ENCODE measurements at places on chromosomes 16 and 17.

DNA sequence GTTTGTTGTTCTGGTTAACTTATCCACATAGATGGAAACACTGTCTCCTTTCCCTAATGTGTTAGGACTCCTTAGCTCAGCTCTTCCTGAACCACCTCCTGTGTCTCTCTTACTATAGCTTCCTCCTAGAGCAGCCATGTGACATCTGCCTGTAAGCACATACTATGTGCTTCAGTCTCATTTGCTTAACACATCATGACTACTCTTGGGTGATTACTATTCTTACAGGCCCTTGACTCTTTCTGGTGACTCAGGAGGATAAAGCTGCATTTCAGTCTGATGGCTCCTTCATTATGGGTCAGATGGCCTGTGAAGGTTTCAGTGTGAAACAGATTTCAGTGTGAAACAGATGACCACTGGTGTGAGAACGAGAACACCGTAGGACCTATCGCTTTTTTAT, 320 bp upstream of the KRTAP4-2 start:
- no peak for DNase-seq

DNA sequence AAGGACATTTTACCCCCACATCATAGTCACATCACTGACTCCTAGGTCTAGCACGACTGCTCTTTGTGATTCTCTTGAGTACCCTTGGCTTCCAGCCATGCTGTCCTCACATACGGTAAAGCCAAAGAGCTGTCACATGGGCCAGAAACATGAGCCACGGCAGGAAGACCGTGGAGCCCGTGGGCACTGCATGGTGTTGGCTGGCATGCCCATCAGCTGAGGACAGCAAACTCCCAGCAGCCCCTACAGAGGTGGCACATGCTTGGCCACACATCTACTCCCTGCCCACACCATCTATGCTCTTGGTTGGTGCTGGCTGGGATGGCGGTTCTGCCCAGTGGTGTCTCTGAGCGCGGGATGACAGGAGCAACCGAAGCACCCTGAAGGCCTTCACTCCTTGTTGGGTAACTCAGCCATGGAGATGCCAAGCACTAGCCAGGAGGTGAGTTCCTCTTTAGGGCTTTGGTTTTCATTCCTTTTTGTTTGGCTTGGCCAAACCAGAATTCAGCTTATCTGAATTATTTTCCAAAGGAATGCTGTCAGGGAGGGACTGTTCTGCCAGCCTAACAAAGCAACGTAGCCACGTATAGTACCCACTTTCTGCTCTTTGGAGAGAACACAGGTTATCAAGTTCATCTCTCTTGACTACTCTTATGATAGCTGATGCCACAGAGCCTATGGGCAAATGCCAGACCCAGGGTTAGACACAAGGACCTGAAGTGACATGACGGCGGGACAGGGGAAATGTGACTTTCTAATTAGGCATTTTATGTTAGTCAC, 10.0 kb downstream of the TNFAIP1 start:
- no peak for DNase-seq

DNA sequence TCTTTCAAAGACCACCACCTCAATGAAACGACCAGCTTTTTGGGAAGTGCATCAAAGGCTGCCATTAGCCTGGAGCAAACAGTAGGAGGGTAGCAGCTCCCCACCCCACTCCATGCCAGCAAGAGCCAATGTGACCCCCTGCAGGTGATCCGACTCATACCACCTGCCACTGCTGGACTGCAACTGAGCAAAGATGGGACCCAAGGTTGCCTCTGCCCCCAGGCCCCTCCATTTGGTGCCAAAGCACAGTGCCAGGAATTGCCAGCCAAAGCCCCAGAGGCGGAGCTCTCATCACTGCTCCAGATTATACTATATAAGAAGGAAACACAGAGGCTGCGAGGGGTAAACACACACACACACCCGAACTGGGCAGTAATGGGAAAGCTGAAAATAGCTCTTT, 8.3 kb downstream of the PITPNM3 start:
- DNase-seq = no peak

GRCh38 chr17:79941088-79942010, 94.3 kb downstream of the TBC1D16 start:
- DNase-seq = no peak

GRCh38 chr17:64162554-64162953, 32.6 kb upstream of the ERN1 start:
- DNase-seq = no peak

- no peak for DNase-seq
Measured at GRCh38 chr17:65535777-65536572, 25.5 kb downstream of the AXIN2 start.

DNA sequence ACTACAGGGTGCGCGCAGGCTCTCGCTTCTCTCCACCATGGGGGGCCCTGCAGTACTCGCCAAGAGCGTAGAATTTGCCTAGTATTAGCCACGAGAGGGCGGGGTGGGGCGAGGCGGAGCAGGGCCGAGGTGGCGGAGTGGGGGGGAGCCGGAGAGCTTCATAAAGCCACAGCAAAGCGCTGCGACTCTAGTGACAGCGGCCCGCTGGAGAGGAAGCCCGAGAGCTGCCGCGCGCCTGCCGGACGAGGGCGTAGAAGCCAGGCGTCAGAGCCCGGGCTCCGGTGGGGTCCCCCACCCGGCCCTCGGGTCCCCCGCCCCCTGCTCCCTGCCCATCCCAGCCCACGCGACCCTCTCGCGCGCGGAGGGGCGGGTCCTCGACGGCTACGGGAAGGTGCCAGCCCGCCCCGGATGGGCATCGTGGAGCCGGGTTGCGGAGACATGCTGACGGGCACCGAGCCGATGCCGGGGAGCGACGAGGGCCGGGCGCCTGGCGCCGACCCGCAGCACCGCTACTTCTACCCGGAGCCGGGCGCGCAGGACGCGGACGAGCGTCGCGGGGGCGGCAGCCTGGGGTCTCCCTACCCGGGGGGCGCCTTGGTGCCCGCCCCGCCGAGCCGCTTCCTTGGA, at the start of gene TBX21:
TSS of gene TBX21 (plus strand) at position 190 of the 627 bp plus-strand sequence. CDS start at position 409, 219 bp downstream.
- peak; percentile 78 for DNase-seq

GRCh38 chr17:35212668-35213067, 18.5 kb upstream of the SLC35G3 start:
- DNase-seq = no peak

DNA sequence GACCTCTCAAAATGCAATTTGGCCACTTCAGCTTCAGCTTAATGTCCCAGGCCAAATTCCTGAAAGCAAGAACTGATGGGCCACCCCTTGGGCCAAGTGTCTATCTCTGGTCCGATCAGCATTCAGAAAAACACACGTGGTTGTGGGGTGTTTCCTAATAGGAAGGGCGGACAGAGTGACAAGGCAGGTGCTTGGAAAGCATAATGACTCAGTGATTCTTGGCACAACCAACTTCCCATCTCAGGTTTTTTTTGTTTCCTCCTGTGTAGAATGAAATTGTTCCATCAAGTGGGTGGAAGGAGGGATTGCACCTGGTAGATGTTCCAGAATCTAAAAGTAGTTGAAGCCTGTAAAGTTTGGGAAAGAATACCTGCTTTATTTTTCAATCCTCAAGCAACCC, 155.6 kb downstream of the HS3ST2 start:
- DNase-seq = no peak

- DNase-seq = no peak
Measured at GRCh38 chr17:1592751-1593629, 30.4 kb upstream of the PITPNA start.

DNA sequence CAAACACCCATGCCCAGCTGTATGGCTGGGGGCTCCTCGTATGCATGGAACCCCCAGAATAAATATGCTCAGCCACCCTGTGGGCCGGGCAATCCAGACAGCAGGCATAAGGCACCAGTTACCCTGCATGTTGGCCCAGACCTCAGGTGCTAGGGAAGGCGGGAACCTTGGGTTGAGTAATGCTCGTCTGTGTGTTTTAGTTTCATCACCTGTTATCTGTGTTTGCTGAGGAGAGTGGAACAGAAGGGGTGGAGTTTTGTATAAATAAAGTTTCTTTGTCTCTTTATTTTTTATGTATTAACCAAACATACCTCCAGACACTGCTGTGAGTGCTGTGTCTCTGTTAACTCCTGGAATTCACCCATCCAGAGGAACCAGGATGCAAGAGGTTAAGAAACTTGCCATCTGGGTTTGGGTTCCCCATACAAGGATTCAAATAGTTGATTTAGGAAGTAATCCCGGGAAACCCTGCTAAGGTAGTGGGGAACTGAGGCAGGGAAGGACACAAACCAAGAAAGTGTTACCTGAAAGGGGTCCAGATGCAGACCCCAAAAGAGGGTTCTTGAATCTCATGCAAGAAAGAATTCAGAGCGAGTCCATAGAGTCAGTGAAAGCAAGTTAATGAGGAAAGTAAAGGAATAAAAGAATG, 37.4 kb upstream of the IL21R start:
- DNase-seq = no peak

GRCh38 chr17:19702217-19702641, 14.2 kb downstream of the SLC47A2 start:
- no peak for DNase-seq

GRCh38 chr17:60971515-60972369, 294.1 kb downstream of the BCAS3 start:
- DNase-seq = no peak

- DNase-seq = no peak
Measured at GRCh38 chr17:51820252-51820651, 338.3 kb downstream of the CA10 start.

DNA sequence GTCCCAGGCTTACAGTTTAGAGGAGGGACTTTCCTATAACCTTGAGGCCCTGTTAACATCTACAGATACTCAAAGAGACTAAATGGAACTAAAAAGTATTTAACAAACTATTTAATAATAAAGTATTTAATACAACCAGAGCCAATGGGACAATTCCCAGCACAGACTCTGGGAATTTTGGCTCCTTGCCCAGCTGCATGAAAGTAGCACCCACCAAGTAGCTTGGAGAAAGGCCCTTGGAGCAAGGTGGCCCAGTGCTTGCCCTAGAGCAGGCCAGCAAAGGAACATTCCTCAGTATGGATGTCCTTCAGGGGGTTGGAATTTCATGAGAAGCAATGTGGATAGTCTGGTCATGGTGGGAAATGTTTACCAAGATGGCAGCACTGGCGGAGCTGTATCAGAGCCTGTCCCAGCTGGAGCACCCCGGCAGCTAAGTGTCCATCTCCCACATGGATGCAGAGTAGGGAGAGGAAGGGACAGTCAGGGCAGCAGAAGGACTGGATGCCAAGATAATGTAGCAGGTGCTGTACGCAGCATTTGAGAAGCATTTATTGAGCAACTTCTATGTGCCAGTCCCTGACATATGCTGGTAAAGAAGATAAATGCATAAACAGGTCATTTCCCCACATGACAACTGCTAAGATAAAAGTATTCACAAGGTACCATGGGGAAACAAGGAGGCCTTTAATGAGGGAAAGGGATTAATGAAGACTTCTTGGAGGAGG, 5.2 kb upstream of the SMARCD2 start:
- no peak for DNase-seq

GRCh38 chr16:80720804-80721371, 83.5 kb downstream of the CDYL2 start:
- DNase-seq = no peak

DNA sequence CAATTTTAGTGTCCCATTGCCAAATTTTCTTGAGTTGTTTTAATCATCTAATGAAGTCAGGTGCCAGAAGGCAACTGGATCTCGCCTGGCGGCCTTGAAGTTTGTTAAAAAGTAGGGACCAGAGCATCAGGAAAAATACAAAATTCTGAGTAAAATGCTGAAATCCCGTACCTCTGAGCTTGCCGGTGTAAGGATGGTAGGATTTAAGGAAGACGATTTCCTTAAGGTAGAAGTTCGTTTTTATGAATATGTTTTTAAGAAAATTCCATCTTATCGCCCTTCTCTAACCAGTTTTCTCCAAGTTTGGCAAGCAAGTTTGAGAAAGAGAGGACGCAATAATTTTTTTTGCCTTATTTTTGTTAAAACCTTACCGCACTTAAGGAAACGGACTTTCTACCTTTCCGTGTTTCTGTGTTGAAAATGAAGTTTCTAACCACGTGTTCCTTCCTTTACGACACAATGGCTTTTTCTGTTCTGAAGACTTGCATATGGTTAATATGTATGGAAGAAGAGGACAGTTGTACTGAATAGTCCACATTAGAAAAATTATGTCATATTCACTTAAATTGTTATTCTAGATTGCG, 748 bp downstream of the ATF7IP2 start:
- no peak for DNase-seq

GRCh38 chr16:70527315-70527996, 3.8 kb downstream of the SF3B3 start:
- DNase-seq = no peak

DNA sequence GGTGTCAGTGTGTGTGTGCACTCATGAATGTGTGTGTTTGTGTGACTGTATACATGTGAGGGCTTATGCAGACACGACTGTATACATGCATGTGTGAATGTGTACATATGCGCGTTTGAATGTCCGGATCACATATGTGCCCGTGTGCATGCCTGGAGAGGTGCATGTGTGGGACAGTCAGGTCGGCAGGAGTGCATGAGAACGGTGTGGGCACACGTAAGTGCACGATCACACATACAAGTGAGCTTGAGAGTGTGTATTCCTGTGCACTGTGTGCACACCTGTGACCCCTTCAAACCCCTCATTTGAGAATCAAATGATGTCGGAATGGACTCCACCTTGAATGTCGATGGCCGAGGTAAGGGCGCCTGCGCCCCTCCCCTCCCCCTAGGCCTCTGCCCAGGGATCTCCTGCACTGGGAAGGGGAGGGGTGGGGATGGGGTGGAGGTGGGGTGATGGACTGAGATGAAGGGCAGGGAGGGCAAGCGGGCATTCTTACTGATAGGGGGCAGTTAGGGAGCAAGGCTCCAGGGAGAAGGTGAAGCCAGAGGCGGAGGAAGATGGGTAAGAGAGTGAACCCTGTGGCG, 601 bp upstream of the NGFR start:
- no peak for DNase-seq

DNA sequence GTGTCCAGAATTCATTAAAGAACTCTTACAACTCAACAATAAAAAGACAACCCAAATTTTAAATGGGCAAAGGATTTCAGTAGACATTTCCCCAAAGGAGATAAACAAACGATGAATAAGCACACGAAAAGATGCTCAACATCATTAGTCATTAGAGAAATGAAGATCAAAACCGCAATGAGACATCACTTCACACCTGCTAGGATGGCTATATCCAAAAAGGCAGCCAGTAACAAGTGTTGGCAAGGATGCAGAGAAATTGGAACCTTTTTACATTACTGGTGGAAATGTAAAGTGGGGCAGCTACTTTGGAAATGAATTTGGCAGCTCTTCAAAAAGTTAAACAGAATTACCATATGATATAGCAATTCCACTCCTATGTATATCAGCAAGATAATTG, 42.0 kb downstream of the PITPNM3 start:
- no peak for DNase-seq

DNA sequence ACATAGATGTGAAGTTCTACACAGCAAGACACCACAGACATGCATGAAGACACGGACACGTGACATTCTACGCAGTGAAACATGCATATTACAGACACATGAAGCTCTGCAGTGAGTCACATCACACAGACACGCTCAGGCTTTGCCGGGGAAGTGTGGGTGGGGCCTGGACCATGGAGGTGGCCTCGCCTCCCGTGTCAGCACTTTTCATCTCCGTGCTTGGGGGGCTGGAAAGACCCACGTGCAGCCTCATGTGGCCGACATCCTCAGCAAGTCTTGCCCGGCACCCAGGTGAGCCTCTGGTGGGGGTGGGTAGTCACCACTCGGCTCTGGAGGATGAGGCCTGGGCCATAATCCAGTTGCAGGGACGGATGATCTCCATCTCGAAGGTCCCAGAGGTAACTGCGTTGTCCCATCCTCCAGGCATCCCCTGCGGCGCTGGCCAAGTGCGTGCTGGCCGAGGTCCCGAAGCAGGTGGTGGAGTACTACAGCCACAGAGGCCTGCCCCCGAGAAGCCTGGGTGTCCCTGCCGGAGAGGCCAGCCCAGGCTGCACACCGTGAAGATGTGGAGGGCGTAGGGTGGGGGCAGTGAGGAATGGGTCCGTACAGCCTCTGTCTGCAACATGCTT, 17.3 kb upstream of the DPEP1 start:
- DNase-seq = no peak

GRCh38 chr17:34675143-34675542, 95.8 kb downstream of the TMEM132E start:
- DNase-seq = no peak

Data from activated naive CD4-positive, alpha-beta T cell (primary cell).